ENCODE measurements at places on chromosomes 3 and 15.

DNA sequence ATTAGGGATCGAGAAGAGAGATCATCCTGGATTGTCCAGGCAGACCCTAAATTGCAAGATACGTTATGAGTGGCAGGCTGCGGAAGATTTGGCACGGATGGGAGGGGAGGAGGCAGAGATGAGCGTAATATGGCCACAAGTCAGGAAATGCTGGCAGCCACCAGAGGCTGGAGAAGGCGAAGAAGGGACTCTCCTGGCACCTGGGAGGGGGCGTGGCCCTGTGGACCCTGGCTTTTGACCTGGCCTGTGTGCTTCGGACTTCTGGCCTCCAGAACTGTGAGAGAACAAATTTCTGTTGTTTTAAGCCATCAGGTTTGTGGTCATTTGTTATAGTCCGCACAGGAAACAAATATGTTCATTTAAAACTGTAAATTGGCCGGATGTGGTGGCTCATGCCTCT, 31.9 kb upstream of the IGF1R start:
- DNase-seq: no peak

DNA sequence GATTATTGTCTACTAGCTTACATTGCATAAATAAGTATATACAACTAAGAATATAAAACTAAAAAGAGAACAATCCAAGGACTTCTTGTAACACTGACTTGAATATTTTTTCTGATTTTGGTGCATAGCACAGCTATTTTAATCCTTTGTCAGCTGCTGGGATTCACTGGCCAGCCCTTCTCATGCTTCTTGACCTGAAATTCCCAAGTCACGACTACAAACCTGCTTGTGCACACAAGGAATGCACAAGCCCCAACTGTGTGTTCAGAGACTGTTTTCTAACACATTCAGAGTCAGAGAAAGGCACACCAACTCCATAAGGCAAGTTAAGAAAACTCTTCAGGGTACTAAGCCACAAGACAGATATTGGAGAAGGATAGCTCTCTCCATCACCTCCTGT, 80.9 kb downstream of the TNIK start:
- no peak for DNase-seq

- DNase-seq: no peak
Observed at GRCh38 chr3:36219398-36219797, 160.9 kb upstream of the STAC start.

DNA sequence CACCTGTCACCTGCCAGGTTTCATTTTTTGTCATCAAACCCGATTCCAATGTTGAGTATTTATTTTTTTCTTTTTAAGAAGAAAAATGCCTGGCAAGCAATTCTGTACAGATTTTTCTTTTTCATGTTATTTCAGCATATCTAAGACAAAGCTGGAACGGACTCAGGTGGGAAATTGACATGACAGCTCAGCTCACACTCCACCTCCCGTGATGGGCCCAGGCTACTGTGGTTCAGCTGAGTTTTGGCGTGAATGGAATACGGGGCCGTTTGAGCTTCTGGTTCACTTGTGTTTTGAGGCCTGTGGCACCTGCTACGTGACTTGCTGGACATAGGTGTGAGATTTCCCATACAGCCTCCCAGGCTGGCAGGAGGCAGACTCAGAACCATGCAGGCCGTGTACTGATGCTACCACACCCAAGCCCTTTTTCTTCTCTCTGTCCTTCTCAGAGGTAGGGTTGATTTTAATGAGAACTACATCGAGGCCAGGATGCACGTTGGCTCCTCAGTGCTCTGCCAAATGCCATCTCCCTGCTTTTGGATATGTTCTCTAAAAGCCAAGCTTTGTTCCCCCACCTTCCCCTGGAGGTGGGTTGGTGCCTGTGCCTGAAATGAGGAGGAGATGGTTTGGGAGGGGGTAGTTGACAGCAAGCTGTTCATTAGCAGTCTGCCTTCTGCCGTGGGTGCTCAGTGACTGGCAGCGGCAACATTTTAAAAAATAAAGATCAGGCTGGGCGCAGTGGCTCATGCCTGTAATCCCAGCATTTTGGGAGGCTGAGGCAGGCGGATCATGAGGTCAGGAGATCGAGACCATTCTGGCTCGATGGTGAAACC, 48.7 kb downstream of the TRAK1 start:
- no peak for DNase-seq

- no peak for DNase-seq
Observed at GRCh38 chr3:17357035-17357710, 385.3 kb downstream of the TBC1D5 start.

Measured in skin of body (tissue), 3 donors.